Type B pancreatic cell (in vitro differentiated cells): ENCODE measurements at places on chromosomes 7 and 10. TPM values are rescaled to one million over a fixed set of nuclear protein-coding genes. Genes with fewer than 3 reads are reported as not detected.
A peak's percentile ranks its signal among the peaks of the same experiment; 100 is the strongest.

Gene PRKCQ
- total RNA-seq = 1.6 and 2.0 TPM in 2 replicates

- no peaks in the 10 kb centered on the region for H3K36me3 ChIP-seq
- no peaks in the 10 kb centered on the region for H3K27me3 ChIP-seq
- H3K27ac ChIP-seq = no peak overlapping the region
Observed at GRCh38 chr7:17392846-17393245, 94.4 kb downstream of the AHR start.

Gene AGMO
- 0.41 and 1.0 TPM in 2 replicates for total RNA-seq

Gene TDRD1
- total RNA-seq = not detected in 2 replicates

DNA sequence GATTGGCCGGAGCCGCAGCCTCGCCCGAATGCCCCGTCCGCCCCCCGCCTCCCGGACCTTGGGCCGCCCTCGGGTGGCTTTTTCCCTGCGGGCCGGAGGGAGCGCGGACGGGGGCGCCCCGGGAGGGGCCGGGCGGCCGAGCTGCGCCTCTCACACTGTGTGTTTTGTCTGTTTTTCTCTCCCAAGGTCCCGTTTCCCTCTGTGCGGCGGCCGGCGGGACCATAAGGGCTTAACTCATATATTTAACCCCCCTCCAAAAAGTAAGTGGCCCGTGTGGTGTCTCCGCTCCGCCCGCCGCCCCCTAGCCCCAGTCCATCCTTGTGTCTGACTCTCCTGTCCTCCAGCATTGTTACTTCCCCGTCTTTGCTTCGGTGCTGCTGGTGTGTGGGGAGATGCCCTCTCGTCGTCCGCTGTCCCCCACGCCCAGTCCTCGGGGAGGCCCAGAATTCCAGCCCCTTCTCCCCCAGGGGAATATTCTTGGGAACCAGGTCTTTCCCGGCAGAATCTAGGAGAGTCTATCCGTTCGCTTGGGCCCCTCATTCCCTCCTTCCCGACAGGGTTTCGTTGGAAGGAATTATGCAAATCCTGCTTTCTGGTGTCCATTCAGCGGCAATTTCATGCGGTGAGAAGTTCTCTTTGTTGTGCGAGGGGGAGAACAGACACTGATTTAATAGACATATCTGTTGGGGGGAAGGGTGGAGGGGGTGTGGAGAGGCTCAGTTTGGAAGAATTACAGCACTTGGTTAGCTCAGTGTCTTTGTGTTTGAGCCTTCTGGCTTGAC, 1.3 kb downstream of the LCOR start:
- H3K4me3 ChIP-seq = peak overlapping the region; percentile 94
- peaks cover 13% of the 10 kb centered on the region for H3K36me3 ChIP-seq
- H3K4me1 ChIP-seq = peaks cover 40% of the 10 kb centered on the region
- H3K27me3 ChIP-seq = no peaks in the 10 kb centered on the region

- H3K36me3 ChIP-seq = peaks cover 3% of the 10 kb centered on the region
- peak overlapping the region; percentile 75 for H3K27ac ChIP-seq
- H3K27me3 ChIP-seq = peaks cover 28% of the 10 kb centered on the region
- H3K4me3 ChIP-seq = peak overlapping the region; percentile 87
- no peak for DNase-seq
Observed at GRCh38 chr7:100169147-100169850, 882 bp upstream of the GAL3ST4 start.

GRCh38 chr10:127600479-127600878, 51.4 kb downstream of the NPS start:
- no peaks in the 10 kb centered on the region for H3K4me1 ChIP-seq
- H3K27ac ChIP-seq = no peak overlapping the region
- H3K36me3 ChIP-seq = no peaks in the 10 kb centered on the region
- no peak for DNase-seq
- H3K27me3 ChIP-seq = peaks cover 50% of the 10 kb centered on the region

DNA sequence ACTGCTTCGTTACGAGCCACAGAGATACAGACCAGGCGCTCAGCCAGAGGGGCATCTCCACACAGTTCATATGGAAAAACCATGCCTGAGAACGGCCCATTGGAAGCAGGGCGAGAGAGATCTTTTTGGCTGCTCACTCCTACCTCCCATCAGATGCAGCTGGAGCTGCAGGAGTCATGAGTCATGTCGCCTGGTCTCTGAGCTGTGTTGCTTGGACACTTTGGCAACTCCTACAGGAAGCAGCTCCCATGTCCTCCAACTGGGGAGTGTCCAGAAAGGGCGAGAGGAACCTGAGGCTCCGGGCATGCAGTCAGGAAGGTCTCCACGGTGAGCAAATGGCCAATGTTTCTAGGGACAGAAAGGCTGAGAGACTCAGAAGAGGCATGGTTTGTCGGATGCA, 24.9 kb downstream of the INSIG1 start:
- no peak overlapping the region for H3K27ac ChIP-seq
- H3K36me3 ChIP-seq = no peaks in the 10 kb centered on the region
- no peaks in the 10 kb centered on the region for H3K4me1 ChIP-seq

DNA sequence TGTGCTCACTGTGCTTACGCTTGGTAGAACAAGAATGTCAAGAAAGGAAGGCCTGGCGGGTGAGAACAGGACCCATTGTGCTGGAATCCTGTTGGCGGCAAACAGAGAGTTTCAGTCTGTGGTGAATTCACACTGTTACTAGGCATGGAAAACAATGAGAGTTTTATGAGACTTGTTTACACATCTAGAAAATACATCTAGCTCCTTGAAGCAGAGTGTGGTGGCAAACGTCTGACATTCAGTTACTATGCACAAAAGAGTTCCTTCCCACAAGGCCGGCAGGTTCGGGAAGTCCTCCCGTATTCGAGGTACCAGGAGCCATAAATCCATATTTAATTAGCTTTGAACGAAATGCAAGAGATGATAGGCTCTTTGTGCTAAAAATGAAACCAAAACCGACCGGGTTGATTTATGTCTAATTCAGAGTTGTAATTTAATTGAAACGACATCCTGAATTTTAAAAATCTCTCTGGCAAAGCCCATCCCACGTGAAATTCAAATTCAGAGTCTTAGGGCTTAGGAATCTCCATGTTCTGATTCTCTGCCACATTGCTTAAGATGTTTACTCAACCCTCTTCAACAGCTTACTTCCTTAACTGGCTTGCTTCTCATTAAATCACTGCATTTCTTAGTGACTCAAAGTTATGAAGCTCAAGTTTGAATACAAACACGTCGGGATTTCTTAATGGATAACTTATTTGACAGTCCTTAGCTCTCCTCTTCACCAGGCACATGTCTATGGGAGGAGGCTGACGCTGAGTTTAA, 299.9 kb upstream of the PITRM1 start:
- H3K4me3 ChIP-seq = no peak overlapping the region
- H3K36me3 ChIP-seq = no peaks in the 10 kb centered on the region
- H3K27ac ChIP-seq = peak overlapping the region; percentile 50
- peaks cover 26% of the 10 kb centered on the region for H3K4me1 ChIP-seq
- DNase-seq = no peak

DNA sequence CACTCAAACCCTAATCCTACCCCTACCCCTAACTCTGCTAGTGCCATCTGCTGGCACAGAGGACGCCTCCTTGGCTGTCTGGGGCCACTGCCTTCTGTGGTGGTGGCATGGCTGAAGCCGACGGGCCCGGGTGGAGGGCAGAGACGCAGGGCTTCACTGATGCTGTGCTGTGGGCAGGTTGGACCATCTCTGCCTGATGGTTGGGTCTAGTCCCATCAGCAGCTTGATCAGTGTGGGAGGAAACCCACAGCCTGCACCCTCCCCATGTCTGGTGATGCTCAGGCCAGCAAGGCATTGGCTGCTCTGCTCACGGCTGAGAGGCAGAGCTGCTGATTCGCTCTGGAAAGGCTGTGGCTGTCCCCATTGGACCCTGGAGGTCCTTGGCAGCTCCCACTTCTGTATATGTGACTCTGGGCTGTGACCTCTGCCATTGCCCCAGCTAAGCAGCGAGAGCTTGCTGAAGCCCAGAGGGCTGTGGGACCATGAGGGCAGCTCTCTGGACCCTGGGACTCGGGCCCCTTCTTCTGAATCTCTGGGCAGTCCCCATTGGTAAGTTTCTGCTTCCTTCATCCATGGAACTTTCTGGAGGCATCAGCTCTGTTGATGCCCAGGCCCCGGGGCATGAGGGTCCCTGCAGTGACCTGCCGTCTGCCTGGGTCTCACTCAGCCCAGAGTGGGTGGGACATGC, at the start of gene SCART1:
Gene SCART1 (plus strand): TSS at position 430 of the 688 bp plus-strand sequence. CDS start 53 bp downstream, at position 483.
- H3K36me3 ChIP-seq = no peaks in the 10 kb centered on the region
- H3K4me3 ChIP-seq = no peak within 1 kb of the TSS
- H3K27me3 ChIP-seq = no peaks in the 10 kb centered on the region
- DNase-seq = peak; percentile 60
- H3K27ac ChIP-seq = no peak within 1 kb of the TSS
- no peaks in the 10 kb centered on the region for H3K4me1 ChIP-seq

Gene SLC29A3
- total RNA-seq = 8.8 and 11.1 TPM in 2 replicates

DNA sequence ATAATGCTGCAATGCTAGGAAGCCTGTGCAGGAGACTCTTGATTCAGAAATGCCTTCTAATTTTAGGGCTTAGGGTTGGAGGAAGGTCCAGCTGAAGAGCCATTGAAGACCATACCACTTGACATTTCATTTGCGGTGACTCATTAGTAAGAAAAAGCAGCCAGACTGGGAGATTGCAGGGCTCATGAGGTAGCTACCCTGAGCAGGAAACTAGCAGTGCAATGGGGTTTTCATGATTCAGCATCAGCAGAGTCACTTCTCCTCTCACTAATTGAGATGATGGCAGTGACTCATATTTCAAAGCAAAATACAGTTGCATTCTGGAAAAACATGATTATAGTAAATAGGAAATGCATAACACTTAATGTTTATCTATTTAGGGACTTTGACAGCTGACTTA, 434.1 kb downstream of the DNAJB9 start:
- H3K27me3 ChIP-seq = no peaks in the 10 kb centered on the region
- H3K27ac ChIP-seq = no peak overlapping the region
- H3K4me1 ChIP-seq = no peaks in the 10 kb centered on the region
- no peak for DNase-seq
- no peaks in the 10 kb centered on the region for H3K36me3 ChIP-seq

Gene HECW1
- 0.90 and 1.4 TPM in 2 replicates for total RNA-seq

DNA sequence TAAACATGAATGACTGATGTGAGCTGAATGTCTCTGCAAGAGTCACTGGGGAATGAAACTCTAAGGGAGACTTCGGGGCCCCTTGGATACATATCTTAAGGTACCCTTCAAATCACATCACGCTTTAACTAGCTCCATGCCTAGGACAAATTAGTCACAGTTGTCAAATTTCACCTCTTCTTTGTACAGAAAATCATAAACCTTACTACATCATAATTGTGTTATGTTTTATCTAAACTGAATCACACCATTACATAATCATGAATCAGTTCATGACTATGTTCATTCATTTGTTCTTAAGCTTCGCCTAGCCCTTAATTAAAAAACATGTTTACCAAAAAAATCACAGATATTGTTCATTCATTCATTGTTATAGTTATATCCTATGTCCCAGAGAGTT, 2.1 kb upstream of the SLC13A1 start:
- H3K36me3 ChIP-seq = no peaks in the 10 kb centered on the region
- H3K27me3 ChIP-seq = peaks cover 4% of the 10 kb centered on the region
- DNase-seq = no peak
- no peaks in the 10 kb centered on the region for H3K4me1 ChIP-seq
- H3K4me3 ChIP-seq = no peak overlapping the region
- no peak overlapping the region for H3K27ac ChIP-seq

DNA sequence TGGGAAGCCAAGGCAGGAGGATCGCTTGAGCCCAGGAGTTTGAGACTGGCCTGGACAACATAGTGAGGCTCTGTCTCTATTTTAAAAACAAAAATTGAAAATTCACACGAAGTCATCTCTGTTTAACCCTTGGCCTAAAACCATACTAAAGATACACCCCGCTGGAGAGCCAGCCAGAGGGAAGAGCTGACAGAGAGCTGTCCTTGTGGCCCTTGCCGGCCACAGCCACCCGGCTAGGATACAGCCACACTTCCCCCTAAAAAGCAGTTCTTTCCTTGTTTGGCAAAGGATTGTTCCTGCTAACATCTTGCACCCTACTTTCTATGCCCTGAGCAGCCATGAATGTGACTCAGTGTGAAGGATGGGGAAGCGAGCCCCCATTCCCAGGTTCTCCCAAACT, 49.6 kb downstream of the SH3PXD2A start:
- peaks cover 9% of the 10 kb centered on the region for H3K27me3 ChIP-seq
- DNase-seq = no peak
- H3K4me3 ChIP-seq = no peak overlapping the region
- H3K27ac ChIP-seq = no peak overlapping the region
- H3K36me3 ChIP-seq = peaks cover 8% of the 10 kb centered on the region

DNA sequence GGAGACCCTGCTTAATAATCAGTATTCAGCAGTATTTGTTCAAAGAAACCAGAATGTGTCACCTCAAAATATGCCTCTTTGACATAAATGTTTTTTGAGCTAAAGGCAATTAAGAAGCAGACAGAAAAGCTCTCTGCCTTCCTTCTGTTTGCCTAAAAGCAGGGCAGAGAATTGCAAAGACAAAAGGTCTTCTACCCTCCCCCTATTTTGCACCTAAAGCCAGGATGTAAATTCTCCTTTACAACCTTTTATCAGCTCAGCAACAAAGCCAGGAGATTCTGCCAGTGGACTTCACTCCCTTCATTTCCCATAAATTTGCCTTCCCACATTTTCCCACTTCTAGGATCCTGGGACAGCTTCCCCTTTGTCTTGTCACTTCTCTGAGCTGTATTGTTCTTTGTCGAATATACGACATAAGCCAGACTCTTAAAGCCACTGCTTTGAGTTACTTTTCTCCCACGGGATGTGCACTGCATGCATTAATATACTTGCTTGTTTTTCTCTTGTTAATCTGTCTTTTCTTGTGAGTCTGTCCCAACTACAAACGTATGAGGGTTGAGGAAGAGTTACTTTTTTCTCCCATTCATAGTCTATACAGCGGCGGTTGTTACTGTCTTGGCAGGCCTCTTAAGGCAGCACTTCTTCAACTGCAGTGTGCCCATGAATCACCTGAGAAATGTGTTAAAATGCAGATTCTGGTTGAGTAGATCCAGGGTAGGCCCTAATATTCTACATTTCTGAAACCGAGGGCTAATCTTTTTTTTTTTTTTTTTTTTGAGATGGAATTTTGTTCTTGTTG, 48.2 kb downstream of the ST8SIA6 start:
- no peak overlapping the region for H3K27ac ChIP-seq
- H3K27me3 ChIP-seq = peaks cover 3% of the 10 kb centered on the region
- no peak for DNase-seq
- no peak overlapping the region for H3K4me3 ChIP-seq
- no peaks in the 10 kb centered on the region for H3K36me3 ChIP-seq

DNA sequence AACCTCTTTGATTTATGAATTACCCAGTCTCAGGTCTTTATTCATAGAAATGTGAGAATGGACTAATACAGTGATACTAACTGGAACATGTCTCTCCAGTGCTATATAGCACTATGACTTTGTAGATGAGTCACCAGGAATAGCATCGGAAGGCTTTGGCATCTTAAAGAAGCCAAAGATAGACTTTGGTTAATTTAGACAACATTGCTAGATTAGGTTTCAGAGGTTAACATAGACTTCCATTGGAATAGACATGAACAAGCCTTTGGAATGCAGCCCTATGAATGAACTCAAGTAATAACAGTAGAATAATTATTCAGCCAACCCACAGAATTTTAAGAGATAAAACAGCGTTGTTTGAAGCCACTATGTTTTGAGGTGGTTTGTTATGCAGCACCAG, 169.2 kb downstream of the HGF start:
- H3K4me3 ChIP-seq = no peak overlapping the region
- H3K27me3 ChIP-seq = no peaks in the 10 kb centered on the region
- no peak for DNase-seq
- no peaks in the 10 kb centered on the region for H3K36me3 ChIP-seq

- no peak for DNase-seq
- H3K27ac ChIP-seq = no peak overlapping the region
- H3K36me3 ChIP-seq = no peaks in the 10 kb centered on the region
Observed at GRCh38 chr7:155802906-155803417, 9.3 kb downstream of the SHH start.

- peaks cover 31% of the 10 kb centered on the region for H3K4me1 ChIP-seq
- H3K36me3 ChIP-seq = no peaks in the 10 kb centered on the region
Observed at GRCh38 chr7:131540491-131541162, 15.8 kb downstream of the PODXL start.
